ENCODE measurements at places on chromosomes 4 and X.
A peak's percentile ranks its signal among the peaks of the same experiment; 100 is the strongest.

GRCh38 chr4:2663275-2663674 is 92.9 kb downstream of the TNIP2 start:
- no peak for DNase-seq

DNA sequence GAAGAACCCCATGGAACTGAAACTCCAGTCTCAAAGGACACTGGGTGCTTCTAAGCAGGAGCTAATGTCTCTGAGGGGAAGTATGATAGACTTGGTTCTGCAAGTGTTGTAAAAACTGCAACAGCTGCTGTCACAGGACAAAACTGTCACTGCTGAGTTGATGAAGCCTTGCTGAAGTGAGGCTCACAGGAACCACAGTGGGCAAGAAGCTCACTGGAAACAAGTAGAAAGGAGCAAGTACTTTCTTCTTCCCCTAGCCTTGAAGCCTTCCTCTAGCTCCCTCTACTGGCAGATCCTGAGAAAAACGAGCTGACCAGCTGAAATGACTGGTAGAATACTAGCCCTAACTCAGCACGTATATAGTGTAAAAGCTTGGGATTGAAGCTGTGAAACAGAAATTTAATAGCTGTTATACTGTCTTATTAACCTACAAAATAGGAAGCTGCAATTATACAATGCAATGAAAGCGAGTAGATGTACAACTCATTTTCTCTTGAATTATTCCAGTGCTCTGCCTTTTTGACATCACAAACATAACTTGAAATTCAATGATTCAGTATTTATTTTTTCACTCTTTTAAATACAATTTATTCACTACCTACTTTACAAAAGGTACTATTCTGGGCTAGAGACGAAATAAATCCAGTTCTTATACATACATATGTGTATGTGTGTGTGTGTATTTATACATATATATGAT is 91.4 kb downstream of the GABRB1 start:
- DNase-seq = peak; percentile 10

DNA sequence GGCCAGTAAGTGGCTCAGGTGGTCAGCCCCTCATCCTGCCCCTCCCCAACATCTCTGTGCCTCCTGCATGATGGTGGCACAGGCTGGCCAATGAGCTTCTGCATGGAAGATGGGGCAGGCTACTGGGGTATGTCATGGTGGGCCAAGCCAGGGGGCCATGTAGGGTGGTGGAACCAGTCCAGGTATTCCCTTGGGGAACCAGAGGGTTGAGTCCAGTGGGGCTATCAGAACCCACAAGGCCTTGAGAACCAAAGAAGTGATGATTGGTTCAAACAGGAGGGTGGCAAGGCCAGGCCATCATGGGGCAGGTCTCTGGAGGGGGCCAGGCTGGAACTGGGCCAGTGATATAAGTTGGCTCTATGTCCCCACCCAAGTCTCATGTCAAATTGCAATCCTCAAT is 18.8 kb upstream of the PPP2R2C start:
- DNase-seq = no peak

DNA sequence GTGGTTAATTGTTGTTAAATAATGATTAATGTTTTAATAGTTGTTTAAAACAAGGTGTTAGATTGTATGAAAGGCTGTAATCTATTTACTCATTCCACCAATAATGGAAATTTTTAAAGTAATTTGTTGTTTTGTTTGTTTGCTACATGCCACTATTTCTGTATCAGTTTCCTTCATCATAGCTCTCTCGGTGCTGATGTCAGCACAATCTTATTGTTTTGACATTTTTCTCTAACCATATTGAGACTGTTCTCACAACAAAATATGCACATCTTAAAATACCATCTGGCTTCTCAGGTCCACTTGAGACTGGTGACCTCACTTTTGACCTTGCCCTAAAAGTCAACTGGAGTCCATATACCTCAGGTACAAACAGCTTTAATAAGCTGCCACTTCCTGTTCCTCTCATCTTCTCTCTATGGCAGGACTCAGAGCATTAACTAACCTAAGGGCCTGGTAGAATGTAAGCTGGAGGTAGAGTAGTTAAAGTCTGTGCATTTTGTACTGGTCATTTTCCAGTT is 1.0 kb upstream of the GUCY1B1 start:
- DNase-seq = no peak

DNA sequence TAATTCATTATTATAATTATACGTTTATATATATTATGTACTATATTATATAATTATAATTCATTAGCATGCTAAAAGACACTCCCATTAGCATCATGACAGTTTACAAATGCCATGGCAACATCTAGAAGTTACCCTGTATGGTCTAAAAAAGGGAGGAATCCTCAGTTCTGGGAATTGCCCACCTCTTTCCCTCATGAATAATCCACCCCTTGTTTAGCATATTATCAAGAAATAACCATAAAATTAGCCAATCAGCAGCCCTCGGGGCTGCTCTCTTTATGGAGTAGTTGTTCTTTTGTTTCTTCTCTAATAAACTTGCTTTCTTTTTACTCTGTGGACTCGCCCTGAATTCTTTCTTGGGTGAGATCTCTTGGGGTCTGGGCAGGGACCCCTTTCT is 42.8 kb upstream of the SLC10A7 start:
- DNase-seq = no peak

DNA sequence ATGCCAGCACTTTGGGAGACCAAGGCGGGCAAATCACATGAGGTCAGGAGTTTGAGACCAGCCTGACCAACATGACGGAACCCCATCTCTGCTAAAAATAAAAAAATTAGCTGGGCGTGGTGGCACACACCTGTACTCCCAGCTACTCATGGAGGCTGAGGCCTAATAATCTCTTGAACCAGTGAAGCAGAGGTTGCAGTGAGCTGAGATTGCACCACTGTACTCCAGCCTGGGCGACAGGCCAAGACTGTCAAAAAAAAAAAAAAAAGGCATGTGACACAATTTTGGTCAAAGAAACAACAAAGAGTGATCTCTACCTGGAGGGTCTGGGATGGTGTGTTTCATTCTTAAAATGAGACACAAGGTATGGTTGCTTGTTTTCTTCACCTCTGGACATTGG is 188.2 kb upstream of the HS3ST1 start:
- DNase-seq = no peak

- DNase-seq = no peak
Measured at GRCh38 chrX:96861661-96862060, 22.0 kb upstream of the RPA4 start.

- peak; percentile 5 for DNase-seq
Measured at GRCh38 chr4:136002316-136002715, 1530.0 kb downstream of the PCDH18 start.

GRCh38 chr4:15374656-15375055 is 53.2 kb upstream of the C1QTNF7 start:
- no peak for DNase-seq

DNA sequence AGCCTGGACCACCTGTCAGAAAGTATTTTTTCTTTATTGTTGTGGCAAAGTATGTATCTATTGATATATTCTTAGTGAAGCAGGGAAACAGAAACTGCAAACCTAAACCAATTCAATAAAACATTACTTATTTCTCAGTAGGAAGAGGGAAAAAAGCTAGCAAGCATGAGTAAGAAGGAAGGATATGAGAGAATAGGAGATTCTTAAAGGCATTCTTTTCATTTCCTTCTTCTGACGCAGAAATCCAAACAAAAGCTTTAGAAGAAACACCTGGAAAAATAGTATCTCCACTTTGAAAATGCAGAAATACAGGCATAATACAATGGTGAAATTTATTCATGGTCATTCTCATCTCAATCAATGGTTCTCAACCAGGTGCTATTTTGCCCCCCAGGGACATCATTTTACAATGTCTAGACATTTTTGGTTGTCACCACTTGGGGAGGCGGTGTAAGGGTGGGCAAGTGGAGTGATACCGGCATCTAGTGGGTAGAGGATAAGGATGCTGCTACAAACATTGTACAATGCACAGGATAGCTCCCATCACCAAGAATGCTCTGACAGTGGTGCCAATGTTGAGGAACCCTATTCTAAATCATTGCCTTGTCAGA is 21.7 kb upstream of the ATXN3L start:
- DNase-seq = no peak

DNA sequence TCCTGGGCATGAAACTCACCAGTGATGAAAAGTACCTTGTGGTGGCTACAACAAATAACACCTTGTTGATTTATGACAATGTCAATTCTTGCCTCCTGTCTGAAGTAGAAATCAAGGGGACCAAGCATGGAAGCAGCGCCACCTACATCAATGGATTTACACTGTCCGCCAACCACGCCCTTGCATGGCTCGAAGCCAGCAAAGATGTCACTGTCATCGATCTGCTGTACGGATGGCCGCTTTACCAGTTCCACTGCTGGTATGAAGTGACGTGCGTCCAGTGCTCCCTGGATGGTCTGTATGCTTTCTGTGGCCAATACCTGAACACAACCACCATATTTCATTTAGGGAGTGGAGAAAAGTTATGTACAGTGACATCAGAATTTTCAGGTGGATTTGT is 200.5 kb downstream of the NWD2 start:
- DNase-seq = no peak

DNA sequence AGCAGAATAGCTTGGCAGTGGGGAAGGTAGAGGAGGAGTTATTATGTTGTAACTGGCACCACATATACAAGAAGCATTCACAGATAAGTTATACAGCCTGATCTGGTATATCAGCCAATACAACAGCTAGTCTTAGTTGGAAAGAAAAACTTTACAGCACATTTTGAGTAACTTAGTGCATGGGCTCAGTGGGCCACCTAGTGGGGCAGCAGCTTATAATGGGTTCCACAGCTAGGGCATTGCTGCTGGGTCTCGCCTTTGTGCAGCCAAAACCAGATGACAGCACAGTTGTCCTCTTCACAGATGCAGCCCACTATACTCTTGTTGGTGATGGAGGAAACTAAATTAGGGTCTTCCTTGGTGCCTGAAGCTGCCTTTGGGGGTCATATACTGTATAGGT is 448.1 kb upstream of the RASGEF1B start:
- DNase-seq = no peak

DNA sequence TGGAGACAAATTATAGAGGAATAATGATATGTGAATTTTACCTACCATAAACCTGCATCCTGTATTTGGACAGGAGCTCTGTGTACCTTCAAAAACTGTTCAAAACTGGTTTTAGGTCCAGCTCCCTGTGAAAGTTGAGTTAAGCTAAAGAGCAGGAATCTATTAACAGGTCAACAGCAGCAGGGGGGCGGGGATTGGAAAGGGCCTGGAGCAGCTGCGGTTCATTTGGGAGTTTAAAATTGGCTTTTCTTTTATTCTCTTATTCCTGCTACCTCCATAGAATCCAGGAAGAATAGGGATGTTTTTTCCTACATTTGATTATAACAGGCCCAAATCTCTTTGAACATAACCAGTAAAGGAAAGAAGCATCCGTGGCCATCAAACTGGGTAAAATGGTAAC is 23.8 kb downstream of the SHROOM3 start:
- no peak for DNase-seq

DNA sequence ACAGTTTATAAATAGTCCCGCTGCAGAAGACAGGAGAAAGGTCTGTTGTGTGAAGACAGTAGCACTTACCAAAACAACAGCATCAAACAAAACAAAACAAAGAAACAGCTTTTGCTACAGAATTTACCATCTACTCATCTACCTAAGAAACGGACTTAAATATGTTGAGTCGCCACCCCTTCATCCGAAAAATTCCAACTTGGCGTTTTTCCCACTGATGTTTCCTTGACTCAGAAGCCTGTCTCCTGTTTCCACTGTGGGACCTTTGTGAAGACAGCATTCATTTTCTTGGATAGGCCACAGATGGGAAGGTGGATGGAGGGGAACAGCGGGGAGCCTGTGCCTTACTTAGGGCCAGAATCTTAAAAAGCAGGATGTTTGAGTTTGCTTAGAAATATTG is 1.3 kb upstream of the ITM2A start:
- DNase-seq = no peak

DNA sequence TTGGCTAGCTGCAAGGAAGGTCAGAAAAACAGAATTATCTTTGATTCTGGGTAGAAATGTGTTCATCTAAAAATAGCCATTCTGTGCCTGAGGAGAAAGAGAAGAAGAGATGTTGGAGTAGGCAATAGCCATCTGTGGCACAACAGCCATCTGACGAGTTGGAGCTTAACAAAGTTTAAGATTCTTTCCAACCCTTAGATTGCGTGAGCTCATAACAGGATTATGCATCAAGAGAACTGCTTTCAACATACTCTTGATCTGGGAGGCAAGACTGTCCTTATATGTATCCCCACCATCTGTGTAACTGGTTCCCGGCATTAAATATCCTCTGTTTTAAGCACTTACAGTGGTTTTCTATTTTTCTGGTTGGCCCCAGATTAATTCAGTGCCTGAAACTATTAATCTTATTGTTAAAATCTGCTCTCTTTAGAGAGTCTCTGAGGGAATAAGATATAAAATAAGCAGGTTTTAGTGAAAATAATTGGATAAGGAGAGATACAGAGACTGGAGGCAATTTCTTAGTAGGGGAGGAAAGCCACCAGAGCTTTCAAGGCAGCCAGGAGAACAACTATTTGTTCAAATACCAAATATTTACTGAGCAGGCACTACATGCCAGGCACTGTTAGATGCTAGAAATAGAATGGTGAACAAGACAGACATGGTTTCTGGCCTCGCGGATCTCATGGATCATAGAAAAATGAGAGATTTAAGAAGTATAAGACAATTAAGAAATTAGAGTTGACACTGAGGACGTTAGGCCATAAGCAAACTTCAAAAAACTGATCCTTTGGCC is 398.0 kb downstream of the SMARCA1 start:
- no peak for DNase-seq

GRCh38 chrX:74493806-74494205 is 72.5 kb downstream of the SLC16A2 start:
- DNase-seq = no peak

DNA sequence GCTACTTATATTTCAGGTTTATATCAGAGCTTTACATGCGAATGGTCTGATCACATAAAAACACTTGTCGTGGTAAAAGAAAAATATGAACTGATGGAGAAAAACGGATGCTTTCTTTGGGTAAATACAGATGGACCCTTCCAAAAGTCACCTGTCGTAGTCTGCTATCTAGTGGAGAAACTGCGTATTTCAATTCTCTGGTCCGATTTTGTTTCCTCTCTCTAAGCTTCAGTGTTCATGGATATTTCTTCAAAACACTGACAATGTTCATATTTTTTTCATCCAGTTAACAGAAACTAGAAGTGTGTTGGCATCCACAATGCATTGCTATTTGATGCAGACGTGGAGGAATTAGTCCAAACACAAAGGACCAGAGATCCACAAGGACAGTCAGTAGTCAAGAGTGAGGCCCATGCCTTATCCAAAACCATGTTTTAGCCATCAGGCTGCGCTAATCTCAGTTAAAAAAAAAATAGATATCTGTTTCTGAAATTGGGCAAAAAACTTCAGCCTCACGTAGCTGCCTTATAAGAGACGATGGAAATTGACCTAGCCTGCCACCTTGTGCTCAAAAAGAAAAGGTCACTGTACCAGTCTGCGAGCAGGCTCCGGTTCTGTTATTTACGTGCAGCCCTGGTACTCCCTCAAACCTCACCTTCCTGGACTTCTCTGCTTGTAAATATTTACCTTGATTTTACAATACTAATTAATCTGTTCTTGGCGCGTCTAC is 16.0 kb downstream of the MEPE start:
- peak; percentile 15 for DNase-seq

All from A549 (cell line).